Activated CD4-positive, CD25-positive, alpha-beta regulatory T cell (primary cell): ENCODE measurements at places on chromosomes 16 and 17.

- DNase-seq: no peak
Measured at GRCh38 chr17:66465701-66466100, 163.3 kb downstream of the PRKCA start.

DNA sequence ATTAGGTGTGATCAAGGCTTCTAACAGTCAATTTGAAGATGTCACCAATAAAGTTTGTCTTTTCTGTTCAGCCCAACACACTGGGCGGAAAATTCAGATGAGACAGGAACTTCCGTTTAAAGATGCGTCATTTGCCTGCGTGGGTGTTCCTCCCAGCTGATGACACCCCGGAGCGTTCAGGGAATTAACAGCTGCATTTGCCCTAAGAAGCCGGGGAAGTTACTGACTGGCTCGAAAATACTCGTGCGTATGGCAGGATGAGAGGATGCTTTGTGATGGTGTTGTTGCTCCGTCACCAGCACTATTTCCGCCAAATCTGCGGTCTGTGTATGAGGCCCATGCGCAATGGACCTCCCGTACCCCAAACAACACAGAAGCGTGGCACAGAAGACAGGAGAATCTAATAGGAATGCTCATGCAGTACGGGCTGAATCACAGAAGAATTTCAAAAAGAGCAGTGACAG, 11.9 kb upstream of the PVALEF start:
- DNase-seq: no peak

DNA sequence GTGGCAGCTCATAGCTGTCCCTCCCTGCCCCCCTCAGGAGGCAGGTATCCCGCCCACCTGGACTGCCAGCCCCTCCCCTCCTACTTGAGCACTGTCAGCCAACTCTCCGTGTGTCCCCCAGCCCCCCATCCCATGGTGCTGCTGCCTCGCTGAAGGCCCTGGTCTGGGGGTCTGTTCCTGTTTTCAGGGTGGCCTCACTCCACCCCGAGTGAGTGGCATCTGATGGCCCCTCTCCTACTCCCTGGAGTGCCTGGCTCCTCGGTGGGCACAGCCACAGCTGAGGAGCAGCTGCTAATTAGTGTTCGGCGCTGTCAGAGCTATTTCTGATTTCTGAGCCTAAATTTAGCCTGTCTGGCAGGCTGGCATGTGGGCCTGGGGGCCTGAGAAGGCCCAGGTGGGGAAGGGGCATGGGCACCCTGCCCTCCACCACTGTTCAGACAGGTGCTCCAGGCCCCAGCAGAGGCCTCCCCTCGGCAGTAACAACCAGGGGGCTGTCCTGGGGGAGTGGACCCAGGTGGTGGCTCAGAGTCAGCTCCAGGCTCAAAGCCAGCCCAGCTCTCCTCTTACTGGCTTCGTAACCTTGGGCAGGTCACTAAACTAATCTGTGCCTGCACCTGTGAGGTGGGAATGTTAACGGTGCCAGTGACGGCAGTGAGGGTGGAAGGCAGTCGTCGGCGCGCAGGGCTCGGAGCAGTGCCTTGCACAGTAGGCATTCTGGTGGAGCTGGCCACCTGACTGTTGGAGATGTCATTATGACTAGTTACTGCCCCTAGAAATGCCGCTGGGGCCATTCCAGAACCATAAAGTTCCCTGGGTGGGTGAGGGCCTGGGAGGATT, 6.5 kb downstream of the FMNL1 start:
- no peak for DNase-seq

- DNase-seq: no peak
Measured at GRCh38 chr16:69243479-69243878, 56.5 kb downstream of the SNTB2 start.

DNA sequence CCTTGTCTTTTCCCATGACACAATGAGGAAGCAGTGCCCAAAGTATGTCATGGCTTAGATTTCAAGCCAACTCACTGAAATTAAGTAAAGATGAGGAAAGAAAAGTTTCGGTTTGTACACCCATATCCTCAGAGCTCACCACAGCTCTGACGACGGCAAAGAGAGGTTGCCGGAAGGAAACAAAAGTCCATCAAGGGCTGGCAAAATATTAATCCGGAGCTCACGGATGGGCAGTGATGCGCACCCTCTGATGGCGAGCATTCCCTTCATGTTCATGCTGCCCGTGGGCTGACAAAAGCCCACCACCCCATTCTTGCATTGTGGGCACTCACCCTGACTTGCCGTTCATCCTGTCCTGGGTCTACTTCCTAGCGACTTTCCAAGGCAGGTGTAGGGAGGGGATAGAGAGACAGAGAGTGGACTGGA, 103.1 kb downstream of the SOX9 start:
- no peak for DNase-seq

DNA sequence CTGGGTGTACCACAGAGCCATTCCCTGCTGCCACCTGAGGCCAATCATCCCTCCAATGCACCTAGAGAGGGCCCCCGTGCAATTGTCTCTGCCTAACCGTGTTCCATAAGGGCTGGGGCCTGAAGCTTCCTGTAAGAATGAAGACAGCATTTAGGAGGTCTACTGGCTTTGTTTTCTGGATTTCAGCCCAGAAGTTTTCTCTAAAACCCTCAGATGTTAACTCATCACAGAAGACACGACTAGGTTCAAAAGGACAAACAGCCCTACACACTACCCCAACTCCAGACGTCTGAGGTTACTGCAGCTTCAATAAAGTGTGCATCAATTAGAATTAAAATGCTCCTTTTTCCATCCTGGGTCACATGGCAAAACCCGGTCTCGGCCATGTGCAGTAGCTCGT, 10.8 kb upstream of the DRG2 start:
- no peak for DNase-seq

- no peak for DNase-seq
Measured at GRCh38 chr16:72195609-72196008, 23.7 kb upstream of the PMFBP1 start.

GRCh38 chr17:8923762-8924161, 41.7 kb downstream of the PIK3R5 start:
- no peak for DNase-seq

DNA sequence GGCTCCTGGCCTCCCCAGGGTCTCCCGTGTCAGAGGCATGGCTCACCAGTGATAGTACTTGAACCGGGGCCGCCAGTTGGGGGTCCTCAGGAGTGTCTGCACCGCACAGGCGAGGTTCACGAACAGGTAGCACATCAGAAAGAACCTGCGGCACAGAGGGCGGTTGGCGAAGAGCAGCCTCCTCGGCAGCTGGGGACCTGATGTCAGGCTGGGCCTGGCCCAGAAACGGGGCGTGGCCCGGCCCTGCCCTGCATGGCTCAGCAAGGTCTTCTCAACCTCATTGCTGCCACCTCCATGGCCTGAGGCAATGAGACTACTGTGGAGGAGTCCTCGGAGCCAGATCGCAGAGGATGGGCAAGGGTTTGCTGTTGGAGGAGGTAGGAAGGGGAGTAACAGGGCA, 4.1 kb upstream of the LCAT start:
- no peak for DNase-seq

- DNase-seq: no peak
Measured at GRCh38 chr17:57669671-57670529, 75.2 kb downstream of the CCDC182 start.

DNA sequence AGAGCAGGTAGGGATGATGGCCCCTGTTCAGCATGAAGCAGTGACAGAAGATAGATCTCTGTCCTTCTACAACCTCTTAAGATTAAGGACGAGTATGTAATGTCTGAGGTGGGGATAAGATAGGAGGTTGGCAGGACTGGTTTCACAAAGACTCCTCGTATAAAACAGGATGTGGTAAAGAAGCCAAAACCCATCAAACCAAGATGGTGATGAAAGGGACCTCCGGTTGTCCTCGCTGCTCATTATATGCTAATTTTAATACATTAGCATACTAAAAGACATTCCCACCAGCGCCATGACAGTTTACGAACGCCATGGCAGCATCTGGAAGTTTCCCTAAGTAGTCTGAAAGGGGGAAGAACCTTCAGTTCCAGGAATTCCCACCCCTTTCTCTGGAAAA, 27.3 kb downstream of the MIS12 start:
- no peak for DNase-seq

DNA sequence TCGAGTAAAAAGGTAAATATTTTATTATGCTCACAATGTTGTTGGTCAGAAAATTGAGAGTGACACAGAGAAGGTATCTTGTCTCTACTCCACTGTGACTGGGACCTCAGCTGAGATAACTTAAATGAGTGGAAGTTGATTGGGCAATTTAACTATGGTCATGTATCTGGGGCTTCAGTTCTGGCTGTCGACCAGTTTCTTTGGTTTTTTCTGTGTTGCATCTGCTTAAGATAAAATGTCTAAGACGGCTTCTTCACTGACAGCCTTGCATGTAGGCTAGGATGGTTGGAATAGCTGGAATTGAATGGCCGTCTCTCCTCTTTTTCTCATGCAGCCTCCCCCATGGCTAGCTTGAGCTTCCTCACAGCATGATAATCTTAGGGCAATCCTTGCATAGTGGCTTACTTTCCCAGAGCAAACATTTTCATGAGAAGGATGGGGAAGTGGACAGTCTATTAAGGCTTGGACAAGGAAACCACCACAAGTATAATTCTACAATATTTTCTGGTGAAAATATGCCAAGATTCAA, 433.7 kb downstream of the KIF2B start:
- no peak for DNase-seq

- DNase-seq: no peak
Measured at GRCh38 chr17:63482509-63482908, 5.6 kb downstream of the ACE start.

GRCh38 chr16:25925421-25925820, 233.7 kb downstream of the HS3ST4 start:
- no peak for DNase-seq

GRCh38 chr16:85136213-85136701, 24.0 kb upstream of the CIBAR2 start:
- DNase-seq: no peak

DNA sequence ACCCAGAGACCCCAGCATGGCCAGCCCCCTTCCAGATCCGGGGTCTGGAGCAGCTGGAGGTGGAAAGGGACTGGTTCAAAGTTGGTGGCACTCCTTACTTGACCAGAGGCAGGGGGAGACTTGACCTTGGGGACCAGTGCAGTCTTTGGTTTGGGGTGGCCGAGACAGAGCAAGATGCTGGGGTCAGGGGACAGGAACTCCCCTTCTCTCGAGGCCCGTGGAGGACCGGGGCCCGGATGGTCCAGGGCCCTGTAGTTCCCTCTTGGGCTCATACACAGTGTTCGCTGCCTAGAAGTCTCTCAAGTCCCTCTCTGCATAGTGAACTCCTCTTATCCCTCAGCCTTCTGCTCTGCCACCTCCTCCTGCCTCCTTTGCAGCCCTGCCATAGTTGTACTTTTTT, 601 bp upstream of the PRSS33 start:
- DNase-seq: no peak

GRCh38 chr17:66405836-66406677, 103.6 kb downstream of the PRKCA start:
- DNase-seq: no peak

GRCh38 chr16:28882551-28883160, 4.4 kb downstream of the ATP2A1 start:
- DNase-seq: no peak

GRCh38 chr17:41734139-41734948, at the start of gene HAP1:
HAP1 (minus strand) TSS chr17:41734643; CDS start chr17:41734634, 9 bp downstream.
- DNase-seq: no peak

DNA sequence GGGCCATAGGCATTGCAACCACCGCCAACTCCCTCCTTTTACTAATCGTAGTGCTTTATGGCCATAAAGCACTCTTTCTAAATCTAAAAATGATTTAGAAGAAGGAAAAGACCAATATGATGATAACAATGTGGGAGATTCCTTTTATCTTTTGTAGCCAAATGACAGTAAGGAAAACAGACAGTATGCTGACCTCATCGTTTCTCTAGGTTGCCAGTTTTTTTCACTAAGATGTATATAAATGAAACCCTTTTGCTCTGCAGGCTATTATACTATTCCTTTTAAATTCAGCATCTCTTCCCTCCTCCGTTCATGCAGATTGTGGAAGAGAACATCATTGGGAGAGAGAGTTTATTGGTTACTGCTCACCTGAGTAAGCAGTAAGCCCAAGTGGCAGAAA, 25.3 kb downstream of the OTOA start:
- DNase-seq: no peak

DNA sequence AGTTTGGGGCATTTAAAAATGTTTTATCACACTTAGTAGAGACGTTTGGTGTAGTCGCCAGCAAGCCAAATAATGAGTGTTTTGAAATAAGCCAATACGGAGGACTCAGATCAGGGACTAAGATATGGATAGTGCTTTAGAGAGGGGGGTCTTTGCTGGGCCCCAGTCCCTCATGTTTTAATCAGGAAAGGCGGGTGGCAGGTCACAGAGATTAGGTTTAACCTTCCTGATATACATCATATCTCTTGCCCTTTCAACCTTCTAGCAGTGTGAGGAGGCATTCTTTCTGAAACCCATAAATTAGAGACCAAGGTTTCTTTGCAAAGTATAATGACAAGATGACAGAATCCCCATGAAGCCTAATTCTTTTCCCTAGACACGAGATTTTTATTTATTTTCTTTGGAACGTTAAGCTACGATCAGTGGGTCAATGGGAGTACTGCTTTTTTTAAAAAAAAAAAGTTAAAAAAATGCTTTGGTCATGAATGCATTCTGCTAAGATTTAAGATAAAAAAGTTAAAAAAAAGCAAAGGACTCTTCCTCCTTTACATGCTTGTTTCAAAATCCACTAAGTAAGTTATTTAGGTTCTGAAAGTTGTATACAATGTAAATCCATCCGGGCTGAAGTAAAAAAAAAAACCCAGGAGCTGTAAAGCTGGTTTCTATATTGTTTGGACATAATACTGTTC, 572.1 kb upstream of the SALL1 start:
- DNase-seq: no peak

GRCh38 chr16:11634312-11634711, 33.9 kb upstream of the SNN start:
- no peak for DNase-seq

DNA sequence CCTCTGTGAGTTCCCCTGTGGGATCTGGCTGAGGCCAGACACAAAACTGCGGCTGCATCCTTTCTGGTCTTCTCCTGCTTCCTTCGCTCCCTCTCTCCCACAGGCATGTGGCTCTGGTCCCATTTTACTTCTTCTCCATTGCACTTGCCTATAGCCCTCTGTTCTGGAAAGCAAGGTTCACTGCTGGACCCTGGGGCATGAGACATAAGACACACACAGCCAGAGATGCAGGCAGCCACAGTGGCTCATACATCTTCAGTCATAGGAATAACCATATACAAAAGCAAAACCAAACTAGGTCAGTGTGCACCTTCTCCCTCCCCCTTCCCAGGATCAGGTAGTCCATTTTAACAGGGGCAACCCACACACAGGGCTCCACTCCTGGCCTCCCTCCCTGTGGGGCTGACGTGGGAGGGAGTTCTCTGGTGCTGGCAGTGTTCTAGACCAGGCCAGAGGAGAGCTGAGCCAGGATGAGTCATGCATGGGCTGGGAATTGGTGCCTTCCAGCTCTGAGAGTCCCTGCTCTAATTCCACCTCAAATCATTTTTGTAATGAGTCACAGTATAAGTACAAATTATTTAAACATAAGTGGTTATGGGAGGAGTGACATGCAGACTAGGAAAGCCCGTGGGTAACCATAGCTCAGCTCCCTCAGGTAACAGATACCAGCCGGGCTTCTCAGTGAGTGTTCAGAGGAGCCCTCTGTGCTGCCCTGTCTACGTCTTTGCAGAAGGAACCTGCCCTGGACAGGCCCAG, 58.0 kb downstream of the ASIC2 start:
- DNase-seq: no peak
